Esophagus squamous epithelium (tissue), 5 donors: ENCODE measurements at places on chromosomes 1 and 21.

- no peak for DNase-seq
These were observed 42.8 kb downstream of the ACP6 start for GRCh38 chr1:147627435-147628110.

GRCh38 chr1:69791311-69791710 is 223.6 kb downstream of the LRRC7 start:
- DNase-seq: no peak

GRCh38 chr1:20470194-20470593 is 15.8 kb downstream of the CAMK2N1 start:
- no peak for DNase-seq

DNA sequence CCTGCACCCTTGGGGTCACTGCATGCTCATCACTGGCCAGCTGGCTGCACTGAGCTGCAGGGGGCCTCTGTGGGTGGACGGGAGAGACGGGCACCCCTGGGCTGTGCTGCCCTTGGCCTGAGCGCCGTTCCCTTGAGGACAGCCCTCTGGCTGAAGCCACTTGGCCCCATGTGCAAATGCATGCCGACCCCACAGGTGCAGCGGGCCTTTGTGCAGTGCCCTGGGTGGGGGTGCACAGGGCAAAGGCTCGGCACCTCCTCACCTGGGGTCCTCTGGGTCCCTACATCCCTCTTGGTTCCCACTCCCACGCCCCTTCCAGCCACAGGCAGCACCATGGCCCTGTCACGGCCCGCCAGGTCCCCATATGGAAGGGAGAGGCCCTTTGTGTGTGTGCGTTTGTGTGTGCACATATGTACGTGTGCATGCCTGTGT is 41.3 kb downstream of the COQ8A start:
- no peak for DNase-seq

GRCh38 chr1:45473302-45473701 is 17.7 kb downstream of the TESK2 start:
- DNase-seq: no peak

GRCh38 chr1:52281518-52281917 is 84.5 kb downstream of the CC2D1B start:
- no peak for DNase-seq
